ENCODE measurements at places on chromosomes 13 and 19. TPM values are rescaled to one million over a fixed set of nuclear protein-coding genes. Genes with fewer than 3 reads are reported as not detected.
A peak's percentile ranks its signal among the peaks of the same experiment; 100 is the strongest.

ZBTB32 gene
- polyA plus RNA-seq, result 36.4 TPM

RGL3 gene
- not detected for polyA plus RNA-seq

FAAP24 gene
- polyA plus RNA-seq, result 13.2 TPM

LGI4 gene
- not detected for polyA plus RNA-seq

CFAP97D2 gene
- polyA plus RNA-seq, result not detected

DNA sequence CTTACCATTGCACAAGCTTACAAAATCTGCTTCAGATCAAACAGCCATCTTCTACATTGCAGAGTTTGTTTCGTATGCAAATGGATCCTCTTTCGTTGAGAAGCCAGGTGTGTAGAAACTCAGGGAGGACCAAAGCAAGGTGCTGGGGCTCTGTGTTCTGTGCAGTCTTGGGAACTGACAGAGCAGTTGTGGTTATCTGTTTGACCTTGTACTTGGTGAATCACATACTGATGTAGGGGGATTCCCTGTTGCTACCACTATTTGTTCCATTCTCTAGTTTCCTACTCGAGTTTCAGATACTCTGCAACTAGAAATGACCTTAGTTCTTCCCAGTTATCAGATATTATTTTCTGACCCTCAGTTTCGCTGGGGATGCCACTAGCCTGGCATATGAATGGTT lies 95.2 kb upstream of the CLDN10 start:
- DNase-seq, result peak; percentile 89

GRCh38 chr13:98581971-98582702 lies 5.2 kb upstream of the STK24 start:
- no peak for DNase-seq

- no peak for DNase-seq
These were observed 43.5 kb downstream of the NEK5 start for GRCh38 chr13:52085421-52085820.

GRCh38 chr19:2678044-2678671 lies 24.3 kb downstream of the GNG7 start:
- DNase-seq, result no peak

GRCh38 chr19:51139299-51140014 lies 2.6 kb upstream of the SIGLEC7 start:
- no peak for DNase-seq

DNA sequence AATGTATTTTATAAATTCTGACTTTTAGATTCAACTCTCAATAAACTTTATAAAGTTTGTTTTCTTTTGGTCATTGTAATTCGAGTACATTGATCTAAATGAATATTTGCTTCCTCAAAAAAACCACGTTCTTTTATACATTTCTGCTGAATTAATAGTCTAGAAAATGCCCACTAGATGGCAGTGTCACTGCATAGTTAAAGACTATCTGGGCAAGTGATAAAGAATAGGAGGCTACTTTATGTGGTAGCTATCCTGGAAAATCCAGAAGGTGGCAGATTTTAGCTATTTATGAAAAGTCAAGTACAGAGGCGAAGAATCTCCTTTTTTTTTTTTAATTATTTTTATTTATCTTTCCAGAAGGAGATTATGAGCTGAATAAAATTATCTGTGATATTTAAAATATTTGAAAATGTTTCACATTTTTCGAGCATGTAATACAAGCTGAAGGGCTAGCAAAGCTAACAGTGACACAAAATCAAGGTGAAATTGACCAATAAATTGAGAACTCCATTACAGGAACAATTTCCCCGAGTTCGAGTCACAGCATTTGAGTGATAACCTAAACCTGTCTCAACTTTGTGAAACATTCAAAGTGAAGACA lies 221.8 kb downstream of the OLFM4 start:
- peak; percentile 15 for DNase-seq

- DNase-seq, result no peak
These were observed 126.6 kb upstream of the MCF2L start for GRCh38 chr13:112842343-112842856.

GRCh38 chr13:50421473-50422130 lies 406.4 kb downstream of the KCNRG start:
- DNase-seq, result no peak

DNA sequence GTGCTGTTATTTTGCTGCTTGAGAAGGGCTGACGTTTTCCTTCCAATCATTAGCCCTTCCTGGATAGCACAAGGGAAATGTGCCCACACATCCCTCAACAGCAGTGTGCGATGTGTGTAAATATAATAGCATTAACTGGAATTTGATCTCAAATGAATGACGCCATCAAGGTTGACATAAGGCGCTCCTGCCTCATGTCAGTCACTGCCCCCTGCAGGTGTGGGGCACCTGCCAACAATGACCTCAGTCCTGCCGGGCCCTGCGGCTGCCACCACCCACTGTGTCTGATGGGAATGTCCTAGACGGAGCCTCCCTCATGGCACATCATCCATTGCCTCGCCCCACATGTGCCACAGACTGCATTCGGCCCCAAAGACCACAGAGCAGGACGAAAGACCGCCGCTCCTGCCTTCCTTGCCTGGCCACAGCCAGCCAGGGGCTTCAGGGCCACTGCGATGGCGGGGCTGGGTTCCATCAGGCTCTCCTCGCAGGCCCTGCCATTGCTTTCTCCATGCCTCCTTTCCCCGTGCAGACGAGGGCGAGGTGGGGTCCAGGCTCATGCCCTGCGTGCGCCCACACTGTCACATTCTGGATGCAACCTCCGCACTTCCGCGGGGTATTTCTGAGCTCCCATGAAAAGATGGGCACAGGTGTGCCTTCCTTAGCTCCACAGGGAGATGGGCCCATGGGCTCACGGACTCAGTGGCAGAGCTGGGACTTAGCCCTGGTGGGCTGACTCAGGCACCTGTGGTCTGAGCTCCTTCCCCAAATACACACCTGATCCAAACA lies 146.7 kb downstream of the SOX1 start:
- no peak for DNase-seq

DNA sequence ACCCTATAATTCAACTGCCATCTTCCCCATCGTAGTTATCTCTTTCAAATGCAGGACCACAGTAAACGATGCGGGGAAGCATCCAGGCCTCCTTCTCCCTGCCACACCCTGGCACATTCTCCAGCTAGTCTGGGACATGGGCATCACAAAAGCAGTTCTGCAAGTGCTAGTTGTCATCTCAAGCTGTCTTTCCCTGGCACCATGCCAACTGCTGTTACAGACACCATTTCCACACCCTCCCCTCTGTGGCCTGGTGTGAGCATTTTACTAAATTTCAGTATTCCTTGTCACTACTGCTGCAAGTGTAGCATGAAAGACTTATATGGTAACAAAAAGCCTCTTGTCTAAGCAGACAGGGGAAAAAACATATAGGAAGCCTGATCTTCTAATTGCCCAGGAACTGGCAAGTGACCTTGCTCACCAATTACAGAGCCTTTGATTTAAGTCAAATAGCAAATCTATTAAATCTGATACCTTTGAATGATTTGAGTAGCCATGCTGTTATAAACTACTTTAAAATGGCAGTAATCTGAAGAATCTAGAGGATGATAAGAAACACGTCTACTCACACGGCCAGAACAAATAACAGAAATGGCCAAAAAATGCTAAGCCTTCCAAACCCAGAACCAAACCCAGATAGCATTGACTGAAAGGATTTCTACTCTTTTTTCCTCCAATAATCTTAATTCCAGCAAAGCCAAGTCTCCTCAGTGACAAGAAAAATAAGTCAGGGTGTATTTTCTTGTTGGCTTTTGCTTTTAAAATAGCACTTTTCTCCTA lies 179.0 kb downstream of the NUFIP1 start:
- DNase-seq, result no peak

- no peak for DNase-seq
These were observed 17.4 kb downstream of the PIP5K1C start for GRCh38 chr19:3682741-3683404.

DNA sequence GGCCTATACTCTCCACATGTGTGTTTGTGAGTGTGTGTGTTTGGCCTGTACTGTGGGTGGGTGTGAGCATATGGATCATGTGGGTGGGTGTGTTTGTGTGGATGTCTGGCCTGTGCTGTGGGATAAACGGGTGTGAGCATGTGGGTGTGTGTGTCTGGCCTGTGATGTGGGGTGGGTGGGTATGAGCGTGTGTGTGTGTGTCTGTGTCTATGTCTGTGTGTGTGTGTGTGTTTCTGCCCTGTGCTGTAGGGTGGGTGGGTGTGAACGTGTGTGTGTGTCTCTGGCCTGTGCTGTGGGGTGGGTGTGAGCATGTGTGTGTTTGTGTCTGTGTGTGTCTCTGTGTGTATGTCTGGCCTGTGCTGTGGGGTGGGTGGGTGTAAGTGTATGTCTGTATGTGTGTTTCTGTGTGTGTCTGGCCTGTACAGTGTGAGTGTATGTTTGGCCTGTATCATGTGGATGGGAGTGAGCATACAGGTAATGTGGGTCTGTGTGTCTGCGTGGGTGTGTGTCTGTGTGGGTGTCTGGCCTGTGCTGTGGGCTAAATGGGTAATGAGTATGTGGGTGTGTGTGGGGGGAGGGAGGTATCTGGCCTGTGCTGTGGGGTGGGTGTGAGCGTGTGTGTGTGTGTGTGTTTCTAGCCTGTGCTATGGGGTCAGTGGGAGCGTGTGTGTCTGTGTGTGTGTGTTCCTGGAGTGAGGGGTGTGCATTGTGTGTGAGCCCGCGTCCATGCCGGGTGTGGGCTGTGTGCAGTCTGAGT lies 20.8 kb upstream of the KCTD15 start:
- no peak for DNase-seq

DNA sequence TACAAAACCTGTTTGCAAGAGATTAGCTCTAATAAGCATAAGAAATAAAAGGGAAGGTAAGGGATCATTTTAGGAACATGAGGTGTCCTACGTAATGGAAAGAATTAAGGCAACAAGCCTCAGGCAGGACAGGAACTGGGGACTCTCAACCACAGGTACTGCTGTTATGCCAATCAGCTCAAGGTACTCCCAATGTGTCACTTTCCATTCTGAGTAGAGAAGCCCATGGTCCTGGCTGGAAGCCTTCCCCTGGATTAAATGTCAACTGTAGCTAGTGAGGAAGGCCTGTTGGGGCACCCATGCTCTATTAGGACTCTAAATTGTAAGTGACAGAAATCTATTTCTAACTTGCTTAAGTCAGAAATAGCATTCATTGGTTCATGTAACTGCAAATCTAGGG lies 134.6 kb downstream of the DPF1 start:
- DNase-seq, result no peak

DNA sequence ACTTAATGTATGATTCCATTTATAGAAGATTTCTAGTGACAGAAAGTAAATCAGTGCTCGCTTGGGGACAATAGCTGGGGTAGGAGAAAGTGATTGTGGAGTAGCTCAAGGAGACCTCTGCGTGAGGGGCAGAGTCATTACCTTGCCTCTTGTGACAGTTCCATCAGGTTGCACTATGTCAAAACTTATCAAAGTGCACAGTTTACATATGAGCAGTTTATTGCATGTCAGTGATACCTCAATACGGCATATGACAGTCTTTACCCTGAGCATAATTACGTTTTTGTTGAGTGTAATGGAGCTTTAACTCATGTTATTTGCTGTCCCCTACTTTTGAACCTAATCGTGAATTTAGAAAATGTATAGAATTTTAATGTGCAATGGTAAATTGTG lies 15.0 kb downstream of the ARHGEF7 start:
- no peak for DNase-seq

DNA sequence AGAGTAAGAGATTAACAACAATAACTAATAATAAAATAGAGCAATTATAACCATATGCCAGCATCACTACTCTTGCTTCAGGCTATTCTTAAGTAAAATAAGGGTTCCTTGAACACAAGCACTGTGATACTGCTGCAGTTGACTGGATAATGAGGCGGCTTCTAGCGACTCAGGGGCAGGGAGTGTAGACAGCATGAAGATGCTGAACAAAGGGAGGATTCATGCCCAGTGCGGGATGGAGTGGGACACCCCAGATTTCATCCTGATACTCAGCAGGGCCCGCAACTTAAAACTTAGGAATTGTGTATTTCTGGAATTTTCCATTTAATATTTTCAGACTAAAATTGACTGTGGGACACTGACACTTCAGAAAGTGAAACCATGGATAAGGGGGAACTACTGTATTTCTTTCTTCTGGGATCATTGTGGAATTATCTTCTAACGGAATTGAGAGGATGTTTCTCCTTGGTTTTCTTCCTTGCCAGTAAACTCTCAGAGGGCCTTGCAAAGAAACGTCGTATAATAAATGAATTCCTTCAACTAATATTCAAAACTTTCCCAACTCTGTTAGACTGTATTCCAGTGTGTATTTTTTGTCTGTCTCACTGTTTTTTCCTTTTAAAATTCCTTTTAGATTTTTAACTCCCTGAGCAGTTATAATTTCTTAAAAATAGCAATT lies 127.5 kb downstream of the B3GLCT start:
- no peak for DNase-seq

DNA sequence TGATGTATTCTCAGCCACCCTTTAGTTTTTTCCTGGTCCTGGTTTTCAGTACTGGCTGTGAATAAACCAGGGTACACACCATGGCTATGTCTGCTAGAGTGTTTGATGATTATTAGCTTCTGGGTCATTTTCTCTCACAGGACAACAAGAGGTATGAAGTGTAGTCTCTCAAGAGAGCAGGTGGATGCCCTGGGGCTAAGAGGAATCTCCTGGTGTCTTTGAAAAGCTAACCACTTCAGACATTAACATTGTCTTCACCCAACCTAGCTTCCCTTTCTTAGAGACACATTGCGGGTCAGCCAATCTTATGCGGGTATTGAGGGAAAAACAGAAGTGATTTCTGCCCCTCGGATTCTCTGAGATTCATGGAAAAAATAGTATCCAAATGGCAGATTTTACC lies 1.6 kb downstream of the ZNF730 start:
- no peak for DNase-seq

DNA sequence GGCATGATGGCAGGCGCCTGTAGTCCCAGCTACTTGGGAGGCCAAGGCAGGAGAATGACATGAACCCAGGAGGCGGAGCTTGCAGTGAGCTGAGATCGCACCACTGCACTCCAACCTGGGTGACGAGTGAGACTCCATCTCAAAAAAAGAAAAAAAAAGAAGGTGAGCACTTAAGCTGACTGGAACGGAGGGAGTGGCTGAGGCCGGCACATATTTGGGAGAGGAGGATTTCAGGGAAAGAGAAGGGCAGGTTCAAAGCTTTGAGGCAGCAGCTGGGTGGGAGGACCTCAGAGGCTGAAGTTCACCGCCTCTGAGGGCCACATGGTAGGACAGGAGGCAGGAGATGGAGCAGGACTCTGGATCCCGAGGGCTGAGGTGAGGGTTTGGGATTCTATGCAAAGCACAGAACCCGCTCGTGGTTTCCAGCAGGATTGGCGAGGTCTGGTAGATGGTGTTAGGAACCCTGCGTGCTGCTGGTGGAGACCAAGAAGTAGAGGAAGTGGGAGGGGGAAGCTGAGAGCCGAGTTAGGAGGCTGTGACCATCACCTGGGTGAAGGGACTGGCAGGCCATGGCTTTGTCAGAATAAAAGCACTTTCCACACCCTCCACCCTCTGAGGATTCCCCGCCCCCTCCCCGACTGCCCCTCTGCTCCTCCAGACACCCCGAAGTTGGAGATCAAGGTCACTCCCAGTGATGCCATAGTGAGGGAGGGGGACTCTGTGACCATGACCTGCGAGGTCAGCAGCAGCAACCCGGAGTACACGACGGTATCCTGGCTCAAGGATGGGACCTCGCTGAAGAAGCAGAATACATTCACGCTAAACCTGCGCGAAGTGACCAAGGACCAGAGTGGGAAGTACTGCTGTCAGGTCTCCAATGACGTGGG lies 8.4 kb downstream of the CD22 start:
- DNase-seq, result no peak
